Body of pancreas (tissue), 4 donors: ENCODE measurements at places on chromosomes 7 and 10. TPM values are rescaled to one million over a fixed set of nuclear protein-coding genes. Genes with fewer than 3 reads are reported as not detected.

GRCh38 chr7:51000956-51001355, 218.3 kb upstream of the GRB10 start:
- H3K4me1 ChIP-seq, result peaks cover 3% of the 10 kb centered on the region
- no peak overlapping the region for H3K27ac ChIP-seq
- H3K36me3 ChIP-seq, result no peaks in the 10 kb centered on the region
- H3K4me3 ChIP-seq, result no peak overlapping the region
- DNase-seq, result no peak

DNA sequence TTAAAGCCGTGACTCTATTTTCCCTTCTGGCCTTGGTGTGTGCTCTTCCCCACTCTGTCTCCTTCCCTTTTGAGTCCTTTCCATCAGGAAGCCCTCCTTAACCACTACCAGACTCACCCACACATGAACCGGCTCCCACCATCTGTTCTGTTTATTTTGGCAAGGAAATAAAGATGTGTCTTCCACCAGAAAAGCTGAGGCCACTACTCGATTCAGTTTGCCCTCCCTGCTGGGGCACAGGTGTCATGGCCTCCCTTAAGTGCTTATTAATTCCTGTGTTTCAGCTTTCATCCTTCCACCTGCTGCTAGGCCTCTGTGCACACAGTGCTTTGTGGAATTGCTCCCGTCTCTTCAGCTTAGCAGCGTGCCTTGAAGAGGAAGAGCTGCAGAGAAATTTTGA, 16.7 kb downstream of the POR start:
- no peaks in the 10 kb centered on the region for H3K36me3 ChIP-seq
- peaks cover 18% of the 10 kb centered on the region for H3K4me1 ChIP-seq
- H3K27ac ChIP-seq, result no peak overlapping the region
- no peak overlapping the region for H3K4me3 ChIP-seq

DNA sequence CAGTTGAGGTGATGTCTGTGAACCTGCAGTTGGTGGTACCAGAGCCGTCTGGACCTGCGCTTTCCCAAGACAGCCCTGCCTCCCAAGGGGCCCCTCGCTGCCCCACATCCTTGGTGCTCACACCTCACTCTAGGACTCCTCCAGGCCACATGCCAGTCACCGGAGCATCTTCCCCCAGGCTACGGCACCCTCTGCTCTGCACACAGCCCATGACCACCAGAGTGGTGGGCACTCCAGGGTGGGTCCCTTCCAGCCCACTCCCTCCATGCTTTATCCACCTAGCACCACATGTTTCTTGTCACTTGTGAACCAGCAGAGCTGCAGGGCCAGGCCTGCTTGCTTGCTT, 183.7 kb upstream of the SH2B2 start:
- no peaks in the 10 kb centered on the region for H3K36me3 ChIP-seq
- no peaks in the 10 kb centered on the region for H3K27me3 ChIP-seq
- no peak for DNase-seq
- no peak overlapping the region for H3K4me3 ChIP-seq

DNA sequence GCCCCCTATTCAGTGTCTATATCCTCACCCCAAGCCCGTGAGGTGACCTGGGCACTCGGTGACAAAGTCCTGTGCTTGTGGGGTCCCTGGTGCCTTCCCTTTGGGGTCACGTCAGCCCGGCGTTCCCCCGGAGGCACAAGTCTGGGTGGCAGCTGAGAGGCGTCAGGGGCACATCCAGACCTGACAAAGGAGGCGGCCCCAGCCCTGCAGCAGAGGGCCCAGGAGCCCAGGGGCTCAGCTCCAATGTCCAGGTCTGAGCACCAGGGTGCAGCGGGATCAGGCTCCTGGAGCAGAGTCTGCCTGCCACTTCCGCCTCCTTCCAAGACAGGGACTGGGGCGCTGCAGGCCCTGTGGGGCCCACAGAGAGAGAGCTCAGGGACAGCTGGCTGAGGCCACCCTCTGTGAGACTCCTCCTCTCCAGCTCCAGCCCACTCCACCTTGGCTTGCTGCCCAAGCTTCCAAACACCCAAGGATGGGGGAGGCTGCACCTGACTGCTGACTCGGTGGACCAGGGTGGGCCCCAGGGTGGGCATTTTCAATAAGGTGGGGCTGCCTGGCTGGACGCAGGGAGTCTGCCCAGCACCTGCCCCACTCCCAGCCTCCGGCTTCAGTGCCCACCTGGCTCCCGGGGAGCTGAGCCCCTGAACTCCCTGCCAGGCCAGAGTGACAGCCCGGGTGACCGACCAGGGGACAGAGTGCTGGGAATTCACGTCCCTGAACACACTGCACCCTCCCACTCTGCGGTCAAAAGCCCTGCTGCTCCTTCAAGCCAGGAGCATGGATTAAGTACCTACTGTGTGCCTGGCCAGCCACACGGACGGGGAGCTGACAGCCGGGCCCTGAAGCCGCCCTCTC, 1.0 kb upstream of the KNDC1 start:
- H3K27ac ChIP-seq, result no peak overlapping the region
- peak; percentile 19 for DNase-seq
- H3K27me3 ChIP-seq, result peaks cover 11% of the 10 kb centered on the region
- peaks cover 13% of the 10 kb centered on the region for H3K4me1 ChIP-seq
- no peak overlapping the region for H3K4me3 ChIP-seq

DNA sequence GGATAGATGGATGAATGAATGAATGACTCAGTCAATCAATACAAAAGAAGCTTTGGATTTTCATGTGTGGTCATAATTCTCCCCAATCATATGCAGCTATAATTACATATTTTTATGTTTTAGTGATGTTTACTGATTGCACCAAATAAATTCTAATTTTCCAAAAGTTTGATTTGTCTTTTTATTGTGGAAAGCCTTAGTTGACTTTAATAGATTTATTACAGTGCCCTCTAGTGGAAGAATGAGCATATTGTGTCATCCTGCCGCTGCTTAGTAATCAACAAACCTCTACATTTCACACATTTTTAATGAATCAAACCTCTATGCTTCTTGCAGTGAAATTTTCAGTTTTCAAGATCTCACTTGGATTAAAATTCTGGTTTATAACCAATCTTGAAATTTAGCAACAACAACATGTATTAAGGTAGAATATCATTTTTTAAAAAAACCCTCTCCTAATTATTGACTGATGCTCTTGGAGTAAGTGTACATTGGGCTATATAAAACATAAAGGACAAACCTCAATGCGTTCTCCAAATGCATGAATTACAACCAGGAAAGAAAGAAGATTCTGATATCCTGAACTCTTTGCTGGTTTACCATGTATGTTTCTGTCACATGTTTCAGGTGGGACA, 55.6 kb upstream of the PNLIP start:
- no peaks in the 10 kb centered on the region for H3K36me3 ChIP-seq
- no peaks in the 10 kb centered on the region for H3K4me1 ChIP-seq

GRCh38 chr10:5603091-5603847, 63.1 kb downstream of the ASB13 start:
- H3K27me3 ChIP-seq, result no peaks in the 10 kb centered on the region
- H3K36me3 ChIP-seq, result no peaks in the 10 kb centered on the region
- no peaks in the 10 kb centered on the region for H3K4me1 ChIP-seq
- no peak overlapping the region for H3K27ac ChIP-seq
- no peak overlapping the region for H3K4me3 ChIP-seq

DNA sequence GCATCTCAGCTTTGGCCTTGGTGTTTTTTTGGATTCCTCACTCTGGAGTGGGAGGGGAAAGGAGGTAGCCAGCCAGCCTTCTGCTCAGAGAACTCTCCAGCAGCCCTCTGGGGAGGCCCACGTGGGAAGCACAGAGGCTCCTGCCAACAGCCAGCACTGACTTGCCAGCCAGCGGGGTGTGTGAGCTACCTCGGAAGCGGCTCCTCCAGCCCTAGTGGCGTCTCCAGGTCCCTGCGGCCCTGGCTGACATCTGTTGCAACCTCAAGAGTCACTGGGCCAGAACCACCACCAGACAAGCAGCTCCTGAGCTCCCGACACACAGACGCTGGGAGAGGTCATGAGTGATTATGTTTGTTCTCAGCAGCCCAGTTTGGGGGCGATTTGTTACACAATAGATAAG, 180.2 kb upstream of the FZD8 start:
- no peak overlapping the region for H3K4me3 ChIP-seq
- no peak overlapping the region for H3K27ac ChIP-seq
- DNase-seq, result peak; percentile 37
- H3K36me3 ChIP-seq, result no peaks in the 10 kb centered on the region

DNA sequence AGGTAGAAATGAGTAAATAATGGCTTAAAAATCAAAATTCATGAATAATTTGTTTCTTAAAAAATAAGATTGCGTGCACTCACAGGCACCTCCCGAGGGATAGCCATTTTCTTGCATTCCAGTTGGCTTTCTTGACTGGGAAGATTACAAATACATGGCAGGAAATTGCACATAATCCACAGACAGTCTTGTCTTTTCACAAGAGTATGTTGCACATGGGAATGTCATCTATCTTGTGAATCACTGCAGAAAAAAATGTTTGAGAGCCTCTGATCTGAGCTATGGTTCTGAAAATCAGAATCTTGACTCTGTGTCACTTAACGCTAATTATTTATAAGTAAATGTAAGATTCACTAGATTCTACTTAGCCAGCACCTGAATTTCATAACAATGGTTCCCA, 74.1 kb upstream of the PRKG1 start:
- H3K36me3 ChIP-seq, result no peaks in the 10 kb centered on the region
- H3K27ac ChIP-seq, result no peak overlapping the region
- no peaks in the 10 kb centered on the region for H3K27me3 ChIP-seq
- no peak for DNase-seq
- no peak overlapping the region for H3K4me3 ChIP-seq

LRRC18 gene
- not detected for total RNA-seq

PLXDC2 gene
- 13.5 TPM for total RNA-seq

DNA2 gene
- 0.66 TPM for total RNA-seq

MUC12 gene
- total RNA-seq, result not detected

MUC3A gene
- 0.52 TPM for total RNA-seq

GIMAP4 gene
- 8.2 TPM for total RNA-seq
